Brain (organoid and tissue), 16 donors: ENCODE measurements at places on chromosomes 4 and X.

DNA sequence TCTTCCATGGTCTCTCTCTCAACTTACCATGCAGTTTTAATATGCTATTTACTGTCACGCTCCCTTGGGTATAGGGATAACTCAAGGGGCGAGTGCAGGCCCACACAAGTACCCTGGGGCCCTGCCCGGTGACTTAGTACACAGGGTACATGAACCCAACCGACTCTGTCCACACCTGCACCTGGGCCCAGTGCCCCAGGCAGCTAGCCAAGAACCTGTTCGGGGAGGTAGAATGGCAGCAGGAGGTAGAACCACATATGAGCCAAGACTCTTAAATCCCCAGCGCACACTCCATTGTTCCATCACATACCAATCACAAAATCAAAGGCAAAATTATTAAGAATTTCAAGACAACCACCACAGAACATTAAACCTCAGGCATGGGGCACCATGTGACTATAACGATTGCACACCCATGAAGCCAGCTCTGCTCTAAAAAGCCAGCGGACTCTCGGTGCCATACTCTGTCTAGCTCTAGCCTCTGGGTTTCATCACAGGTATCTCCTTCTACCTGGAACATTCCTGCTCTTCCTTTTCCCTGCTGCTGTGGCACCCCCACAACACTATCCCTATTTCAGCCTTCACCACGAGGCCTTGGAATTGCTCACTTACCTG, 14.6 kb downstream of the PHF8 start:
- DNase-seq: no peak

DNA sequence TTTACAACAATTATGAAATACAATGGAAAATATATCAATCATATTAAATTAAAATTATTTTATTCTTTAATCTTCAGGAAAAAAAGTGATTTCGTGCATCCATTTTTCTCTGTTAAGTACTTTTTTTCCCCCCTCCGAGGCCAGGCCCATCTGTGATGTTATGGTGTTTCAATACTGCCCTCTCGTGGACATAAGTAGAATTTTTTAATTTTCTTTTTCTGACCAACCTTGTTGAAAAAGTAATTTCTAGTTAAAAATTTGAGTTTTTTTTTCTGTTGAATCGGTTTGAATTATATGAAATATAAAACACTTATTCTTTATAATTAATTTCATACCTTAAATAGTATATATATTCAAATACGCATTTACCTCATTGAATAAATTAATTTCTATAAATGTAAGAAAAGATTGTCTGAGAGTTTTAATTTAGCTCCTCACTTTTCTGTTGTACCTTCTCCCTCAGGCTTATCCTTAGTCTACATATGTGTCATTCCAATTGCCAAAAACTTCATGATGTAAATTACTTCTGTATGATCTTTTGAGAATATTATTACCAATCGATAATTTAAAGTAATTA, 175.8 kb upstream of the TECRL start:
- peak; percentile 10 for DNase-seq

DNA sequence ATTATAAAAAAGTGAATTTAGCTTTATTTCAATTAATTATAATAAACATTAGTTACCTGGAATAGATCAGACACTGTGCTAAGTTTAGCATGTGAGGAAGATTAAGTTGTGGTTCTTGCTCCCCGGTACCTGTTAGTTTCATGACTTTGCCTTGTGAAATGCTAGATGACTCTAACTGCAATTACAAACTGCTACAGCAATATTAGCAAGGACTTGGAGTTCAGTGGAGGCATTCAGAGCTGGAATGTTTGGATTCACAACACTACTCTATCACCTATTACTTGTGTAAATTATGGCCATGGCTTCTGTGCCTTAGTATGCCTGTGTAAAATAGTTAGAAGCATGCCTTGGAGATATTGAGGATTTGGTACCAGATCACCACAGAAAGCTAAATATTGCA, 21.4 kb upstream of the ANXA10 start:
- no peak for DNase-seq

- DNase-seq: no peak
Measured at GRCh38 chr4:185542626-185543315, 7.5 kb upstream of the PDLIM3 start.

- no peak for DNase-seq
Measured at GRCh38 chr4:126558596-126558995, 1074.2 kb upstream of the INTU start.

DNA sequence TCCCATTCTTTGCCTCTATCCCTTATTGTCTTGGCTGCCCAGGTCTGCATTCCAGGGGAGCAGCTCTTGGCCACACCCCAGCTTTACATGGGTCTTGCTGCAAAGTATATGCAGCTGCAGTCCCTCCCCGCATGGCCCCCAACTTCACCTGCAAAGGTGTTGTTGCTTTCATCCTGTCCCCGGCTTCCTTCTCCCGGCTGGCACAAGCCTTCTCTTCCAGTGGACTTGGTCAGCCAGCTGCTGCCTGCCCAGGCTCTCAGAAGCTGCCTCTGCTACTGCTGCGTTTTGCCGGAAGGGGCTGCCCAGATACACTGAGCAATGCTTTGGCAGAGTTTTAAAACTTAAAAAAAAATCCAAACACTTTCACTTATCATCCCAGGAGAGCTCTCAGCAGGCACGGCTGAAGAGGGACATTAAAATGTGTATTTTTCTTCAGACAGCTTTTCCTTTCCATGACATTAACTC, 121.2 kb upstream of the PDLIM3 start:
- peak; percentile 65 for DNase-seq

DNA sequence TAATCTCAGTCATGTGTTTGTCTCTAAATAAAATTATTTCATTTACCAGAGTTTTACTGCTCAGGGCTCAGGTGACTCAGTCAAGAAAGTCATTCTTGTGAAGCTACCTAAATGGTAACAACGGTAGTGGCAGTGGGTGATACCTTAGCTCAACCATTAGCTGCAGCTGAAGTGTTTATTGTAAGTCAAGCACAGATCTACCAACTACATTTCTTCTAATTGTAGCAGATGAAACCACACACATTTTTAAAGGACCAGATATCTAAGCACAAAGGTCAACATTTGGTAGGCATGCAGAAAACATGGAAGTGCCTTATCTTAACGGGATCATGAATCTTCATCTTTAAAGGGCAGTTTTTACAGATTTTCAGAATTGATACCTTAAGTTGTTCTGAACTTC, 79.1 kb downstream of the FAT4 start:
- DNase-seq: no peak

DNA sequence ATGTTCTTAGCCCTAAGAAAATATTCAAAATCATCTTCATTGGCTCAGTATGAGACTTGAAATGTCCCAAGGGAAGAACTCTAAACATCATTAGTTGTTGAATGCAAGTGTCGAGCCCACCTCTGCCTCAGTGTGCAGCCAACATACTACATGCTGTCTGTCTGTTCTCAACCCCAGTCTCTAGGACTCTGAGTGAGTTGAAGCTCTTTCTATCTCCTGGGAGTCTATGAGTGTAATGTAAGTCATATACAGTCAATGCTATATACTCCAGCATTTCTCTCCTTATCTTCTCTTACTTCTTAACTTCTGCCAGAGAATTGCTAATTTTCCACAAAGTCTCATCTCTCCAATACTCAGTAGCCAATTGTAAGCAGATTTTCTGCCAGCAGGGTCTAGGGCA, 61.3 kb downstream of the SPATA18 start:
- no peak for DNase-seq

DNA sequence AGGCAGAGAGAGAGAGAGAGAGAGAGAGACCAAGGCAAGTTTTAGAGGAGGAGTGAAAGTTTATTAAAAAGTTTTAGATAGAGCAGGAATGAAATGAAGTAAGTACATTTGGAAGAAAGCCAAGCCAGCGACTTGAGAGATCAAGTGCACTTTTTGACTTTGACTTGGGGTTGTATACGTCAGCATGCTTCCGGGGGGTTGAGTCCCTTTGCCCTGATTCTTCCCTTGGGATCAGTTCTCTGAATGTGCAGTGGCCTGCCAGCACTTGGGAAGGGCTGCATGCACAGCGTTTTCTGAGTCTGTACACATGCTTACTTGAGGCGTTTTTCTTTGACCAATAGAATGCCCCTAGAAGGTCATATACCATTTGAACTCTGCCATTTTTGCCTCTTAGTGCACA, 400.5 kb downstream of the PDGFC start:
- DNase-seq: no peak

DNA sequence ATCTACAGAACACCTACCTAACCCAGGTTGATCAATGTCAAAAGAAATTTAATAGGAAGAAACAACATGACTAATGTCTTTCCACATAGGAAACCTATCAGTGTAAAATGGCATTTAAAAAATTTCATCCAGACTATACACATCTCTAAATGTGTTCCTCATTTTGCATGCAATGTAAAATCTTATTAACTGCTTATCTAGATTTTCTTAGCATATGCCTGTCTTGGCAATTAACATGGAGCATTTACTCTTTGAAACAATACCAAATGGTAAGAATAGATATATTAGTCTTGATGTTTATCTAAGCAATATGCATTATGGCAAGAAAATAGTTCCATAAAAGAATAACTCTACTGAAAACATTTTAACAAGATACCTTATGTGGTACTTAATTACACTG, 199.8 kb downstream of the TRAM1L1 start:
- DNase-seq: no peak

DNA sequence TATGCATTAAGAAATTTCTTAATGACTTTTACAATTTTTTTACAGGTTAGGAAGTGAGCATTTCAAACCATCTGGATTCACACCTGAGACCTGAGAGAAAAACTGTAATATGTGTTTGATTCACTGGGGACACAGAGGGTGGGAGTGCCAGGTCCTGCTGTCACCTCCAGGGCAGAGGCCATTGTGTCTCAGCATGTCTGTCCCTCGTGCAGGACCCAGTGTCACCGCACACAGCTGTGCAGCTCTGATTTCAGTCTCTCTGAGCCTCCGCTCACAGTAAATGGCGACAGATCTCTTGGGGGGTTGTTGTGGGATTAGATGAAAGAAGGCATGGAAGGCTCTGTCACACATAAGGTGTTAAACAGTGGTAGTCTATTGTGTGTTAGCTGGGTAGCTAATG, 23.0 kb upstream of the CLDN24 start:
- DNase-seq: no peak

GRCh38 chrX:39249999-39250398, 448.7 kb downstream of the MID1IP1 start:
- DNase-seq: no peak

DNA sequence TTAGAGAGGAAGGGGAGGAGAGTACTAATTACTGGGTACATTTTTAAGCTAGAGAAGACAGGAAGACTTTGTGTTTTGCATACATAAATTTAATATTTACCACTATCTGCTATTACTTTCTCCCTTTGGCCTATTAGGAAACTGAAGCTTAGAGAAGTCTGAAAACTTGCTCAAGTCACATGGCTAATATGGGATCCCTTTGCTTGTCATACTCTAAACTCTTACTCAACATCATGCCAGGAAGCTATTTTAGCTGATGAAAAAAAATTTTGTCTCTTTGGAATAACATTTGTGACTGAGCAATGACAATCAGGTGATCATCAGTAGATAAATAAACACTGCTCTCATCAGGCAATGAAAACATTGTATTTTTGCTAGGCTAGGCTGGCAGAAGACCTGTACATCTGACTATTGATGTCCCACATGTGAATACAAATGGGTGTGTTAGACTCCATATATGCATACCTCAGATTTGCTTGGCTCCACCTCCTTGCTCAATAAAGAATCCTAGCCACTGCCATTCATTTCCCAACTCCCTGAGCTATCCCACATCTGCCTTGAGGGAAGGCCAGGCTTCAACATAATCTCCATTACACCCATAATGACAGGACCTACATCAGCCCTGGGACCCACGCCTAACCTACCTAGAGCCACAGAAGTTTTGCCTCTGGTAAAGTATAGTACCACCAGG, 17.0 kb upstream of the DCLK2 start:
- no peak for DNase-seq

GRCh38 chr4:105208561-105208960, 61.9 kb downstream of the TET2 start:
- no peak for DNase-seq

- DNase-seq: no peak
Measured at GRCh38 chr4:154389148-154389547, 102.5 kb downstream of the DCHS2 start.

- no peak for DNase-seq
Measured at GRCh38 chr4:157115613-157116335, 39.8 kb downstream of the GLRB start.

DNA sequence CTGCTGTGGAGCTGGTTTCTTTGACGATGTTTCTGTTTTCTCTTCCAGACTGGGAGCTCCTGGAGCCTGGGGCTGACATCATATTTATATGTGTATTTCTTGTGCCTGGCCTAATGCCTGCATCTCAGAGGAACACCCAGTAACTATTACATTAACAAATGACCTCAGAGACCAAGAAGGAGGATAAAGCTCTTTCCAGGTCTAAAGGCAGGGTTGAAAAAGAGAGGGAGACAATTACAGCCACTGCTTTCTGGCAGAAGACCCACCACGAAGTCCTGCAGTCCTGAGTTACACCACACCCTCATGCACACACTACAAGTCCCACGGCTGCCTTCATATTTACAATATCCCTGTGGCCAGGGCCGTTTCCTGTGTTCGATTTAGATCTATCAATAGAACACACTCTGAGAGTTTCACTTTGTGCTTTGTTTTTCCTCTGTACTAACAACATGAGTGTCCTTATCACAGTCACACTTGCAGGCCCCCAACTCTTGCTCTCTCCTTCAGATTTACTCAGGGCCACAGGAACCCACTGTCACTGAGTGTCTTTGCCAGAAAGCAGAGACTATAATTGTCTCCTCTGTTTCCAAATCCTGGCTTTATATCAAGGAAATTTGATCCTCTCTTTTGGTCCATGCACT, 535.5 kb downstream of the MID1IP1 start:
- DNase-seq: no peak

GRCh38 chr4:69066945-69067344, 29.3 kb upstream of the UGT2B7 start:
- DNase-seq: no peak

DNA sequence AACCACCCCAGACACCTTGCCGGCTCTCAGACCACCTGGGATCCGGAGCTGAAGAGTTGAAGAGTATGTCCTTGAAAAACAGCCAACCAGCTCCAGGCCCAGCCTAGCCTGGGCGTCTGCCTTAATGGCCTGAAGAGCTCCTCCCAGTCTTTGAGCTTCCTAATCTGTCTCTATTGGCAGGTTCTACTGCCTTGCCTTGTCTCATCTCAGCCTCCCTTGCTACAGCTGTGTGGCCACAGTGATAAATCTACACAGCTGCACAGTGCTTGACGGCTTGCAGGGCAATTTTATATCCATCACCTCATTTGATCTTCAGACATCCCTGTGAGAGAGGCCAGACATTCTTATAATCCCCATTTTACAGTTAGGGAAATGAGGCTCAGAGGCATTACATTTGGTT, 19.9 kb downstream of the AWAT2 start:
- no peak for DNase-seq

DNA sequence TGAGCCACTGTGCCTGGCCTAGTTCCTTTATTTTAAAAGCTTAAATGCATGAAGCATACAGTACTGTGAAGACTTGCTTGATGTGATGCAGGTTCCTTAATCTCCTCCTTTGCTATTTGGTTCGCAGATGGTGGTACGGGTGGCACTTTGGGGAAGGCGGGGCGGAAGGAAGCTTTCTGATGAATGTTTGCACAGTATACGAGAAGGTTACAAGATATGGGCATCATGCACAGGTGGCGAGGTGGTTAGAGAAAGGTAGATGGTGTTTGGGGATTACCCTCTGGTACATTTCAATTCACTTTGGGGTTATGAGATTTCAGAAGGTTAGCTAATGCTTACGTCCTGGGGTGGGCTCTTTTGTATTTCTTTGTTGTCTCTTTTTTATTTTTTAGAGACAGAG, 17.2 kb downstream of the RHOH start:
- DNase-seq: no peak
